ENCODE measurements at places on chromosomes 6 and 20.

- no peak for DNase-seq
Measured at GRCh38 chr20:38706509-38706908, 17.8 kb upstream of the SLC32A1 start.

GRCh38 chr6:15505463-15505918 is 157.3 kb downstream of the DTNBP1 start:
- DNase-seq, result no peak

DNA sequence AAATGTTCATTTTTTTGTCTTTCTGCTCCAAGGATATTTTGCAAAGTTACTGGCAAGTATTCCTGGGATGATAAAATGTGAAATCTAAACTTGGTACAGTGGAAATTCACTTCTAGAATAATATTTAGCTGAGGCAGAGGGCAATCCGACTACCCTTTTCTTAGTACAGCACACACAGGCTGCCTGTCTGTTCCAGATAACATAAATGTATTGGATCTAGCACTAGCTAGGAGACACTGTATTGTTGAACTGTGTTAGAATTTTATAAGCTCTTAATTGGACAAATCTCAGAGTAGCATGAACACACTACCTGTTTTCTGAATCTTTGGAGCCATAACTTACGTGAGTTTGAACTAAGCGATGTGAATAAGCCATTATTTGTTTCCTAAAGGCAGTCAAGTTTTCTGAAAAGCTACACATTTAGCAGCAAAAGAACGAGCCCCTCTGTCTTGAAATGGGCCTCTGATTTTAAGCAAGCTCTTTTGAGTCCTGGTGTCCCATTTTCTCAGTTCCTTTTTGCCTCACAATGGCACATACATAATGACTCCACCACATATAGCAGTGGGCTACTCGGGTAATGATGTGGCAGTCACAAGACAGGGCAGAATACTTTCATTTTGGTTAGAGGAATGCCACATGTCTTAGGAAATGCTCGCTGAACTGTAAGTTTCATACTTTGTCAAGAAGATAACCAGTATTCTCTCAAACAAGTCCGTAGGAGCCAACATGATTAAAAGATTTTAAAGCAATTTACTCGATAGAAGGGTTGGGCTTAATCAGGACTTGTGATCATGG is 116.5 kb upstream of the ESR1 start:
- DNase-seq, result no peak

GRCh38 chr6:111952821-111953540 is 79.7 kb upstream of the FYN start:
- no peak for DNase-seq

- DNase-seq, result no peak
Measured at GRCh38 chr6:37381579-37381978, 27.8 kb downstream of the RNF8 start.

DNA sequence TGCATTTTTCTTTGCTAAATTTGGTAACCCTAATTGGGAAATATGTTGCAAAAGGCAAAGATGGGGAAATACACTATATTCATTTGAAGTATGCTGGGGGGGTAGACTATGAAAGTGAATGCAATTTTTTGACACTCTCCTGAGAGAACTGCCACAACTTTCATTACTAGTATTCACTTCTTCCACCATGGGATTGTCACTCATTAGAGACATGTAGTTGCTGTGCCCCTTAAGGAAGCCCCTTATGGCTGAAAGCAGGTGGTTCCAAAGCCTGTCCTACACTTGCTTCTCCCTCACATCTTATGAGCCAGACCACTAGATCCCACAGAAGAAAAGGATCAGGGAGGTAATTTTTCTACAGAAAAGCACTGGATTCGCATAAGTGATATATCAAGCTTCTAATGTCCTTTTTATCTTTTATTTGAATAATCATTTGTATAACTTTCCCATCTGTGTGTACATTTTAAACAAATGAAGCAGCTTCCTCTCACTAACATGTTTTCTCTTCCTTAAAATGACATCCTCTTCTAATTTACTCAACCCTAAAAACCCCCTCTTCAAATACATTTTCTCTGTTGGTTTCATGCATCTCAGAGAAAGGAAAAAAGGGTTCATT is 83.8 kb downstream of the GCLC start:
- DNase-seq, result no peak

DNA sequence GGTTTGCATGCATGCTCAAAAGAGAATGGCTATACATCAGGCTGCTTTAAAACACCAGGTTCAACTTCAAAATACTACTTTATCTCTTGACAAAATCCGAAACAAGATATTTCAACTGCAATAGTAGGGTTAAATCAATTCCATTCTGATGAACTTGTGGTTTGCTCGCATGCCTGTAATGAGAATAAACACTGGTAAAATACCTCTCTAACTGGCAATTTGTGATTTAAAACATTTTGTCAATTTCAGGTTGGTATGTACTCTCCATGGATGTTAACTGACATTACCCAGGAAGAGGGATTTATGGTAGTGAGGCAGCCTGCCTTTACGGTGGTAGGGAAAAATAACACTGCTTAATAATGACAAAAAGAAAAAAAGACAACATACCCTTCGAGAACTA is 74.4 kb downstream of the MBOAT1 start:
- DNase-seq, result no peak

DNA sequence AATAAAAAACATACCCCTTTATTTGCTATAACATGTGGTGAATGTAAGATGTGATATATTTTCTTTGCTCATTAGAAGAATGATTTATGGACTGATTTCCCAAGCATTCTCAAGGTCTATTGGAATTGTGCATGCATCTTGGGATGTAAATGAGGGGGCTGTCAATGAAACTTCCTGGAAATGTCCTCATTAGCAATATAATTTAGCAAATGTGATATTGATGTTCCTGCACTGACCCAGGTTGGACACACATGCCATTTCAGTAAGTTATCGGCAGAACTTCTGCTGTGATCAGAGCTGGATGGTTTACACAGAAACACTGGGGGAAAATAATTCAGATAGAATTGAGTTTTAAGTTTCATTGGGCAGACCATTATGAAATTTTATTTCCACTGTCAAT is 99.9 kb downstream of the ELOVL4 start:
- no peak for DNase-seq
